HL-60 (cell line): ENCODE measurements at places on chromosomes 2 and 18.

- DNase-seq: no peak
Measured at GRCh38 chr2:224284134-224284946, 117.6 kb downstream of the FAM124B start.

GRCh38 chr2:55961318-55961911, 37.8 kb upstream of the EFEMP1 start:
- no peak for DNase-seq

GRCh38 chr2:105858868-105859693, 114.4 kb downstream of the NCK2 start:
- no peak for DNase-seq

DNA sequence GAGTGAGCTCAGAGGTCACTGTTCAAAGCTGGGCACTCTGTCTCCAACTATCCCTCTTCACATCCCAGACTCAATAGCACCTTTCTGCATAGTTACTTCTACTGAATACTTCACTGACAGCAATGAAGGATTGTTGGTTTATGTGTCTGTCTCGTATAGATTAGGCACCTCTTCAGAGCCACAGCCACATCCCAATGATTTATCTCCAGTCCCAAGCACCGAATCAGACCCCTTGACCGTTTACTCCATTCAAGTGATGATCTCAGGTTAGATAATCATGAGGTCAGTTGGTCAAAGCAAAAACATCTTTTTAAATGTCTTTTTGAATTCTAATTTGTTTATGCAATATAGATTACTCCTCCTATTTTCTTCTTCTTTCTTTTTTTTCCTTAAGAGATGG, 14.7 kb downstream of the NEDD4L start:
- no peak for DNase-seq

- DNase-seq: no peak
Measured at GRCh38 chr2:112520234-112520783, 22.0 kb upstream of the POLR1B start.

GRCh38 chr2:173750353-173750801, 214.8 kb downstream of the SP3 start:
- no peak for DNase-seq

- DNase-seq: no peak
Measured at GRCh38 chr18:69871363-69871762, 76.3 kb downstream of the CD226 start.

- DNase-seq: no peak
Measured at GRCh38 chr2:62091471-62091870, 104.4 kb upstream of the B3GNT2 start.

DNA sequence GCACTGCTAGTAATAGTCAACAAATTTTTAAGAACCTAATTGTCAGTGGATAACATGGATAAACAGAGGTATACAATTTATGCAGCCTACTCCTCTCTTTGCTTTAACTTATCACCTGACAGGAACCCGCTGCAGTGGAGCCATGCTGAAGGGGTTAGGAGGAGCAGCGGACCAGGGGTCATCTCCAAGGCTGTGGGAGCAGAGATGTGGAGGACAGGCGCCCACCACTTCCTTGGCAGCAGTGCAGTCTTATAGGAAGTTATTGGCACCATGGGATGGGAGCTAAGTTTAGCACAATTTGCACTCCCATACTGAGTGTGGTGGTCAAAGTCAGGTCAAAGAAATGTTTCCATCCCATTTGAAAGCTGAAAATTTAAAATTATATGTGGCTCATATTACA, 35.6 kb downstream of the HDLBP start:
- DNase-seq: no peak

DNA sequence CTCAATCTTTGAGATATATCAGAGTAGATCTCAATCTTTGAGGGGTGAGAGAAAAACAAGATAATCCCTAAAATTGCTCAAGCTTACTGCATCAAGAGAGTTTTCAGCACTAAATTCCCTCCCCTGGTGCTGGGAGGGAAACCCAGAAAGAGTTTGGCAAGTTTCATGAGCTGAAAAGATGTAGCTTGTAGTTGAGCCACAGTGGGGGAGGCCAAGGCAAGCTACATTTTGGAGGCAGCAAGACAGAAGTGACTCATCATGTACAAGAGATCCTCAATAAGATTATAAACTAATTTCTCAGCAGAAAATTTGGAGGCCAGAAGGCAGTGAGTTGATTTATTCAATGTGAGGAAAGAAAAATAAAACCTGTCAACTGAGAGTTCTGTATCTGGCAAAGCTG, 308.2 kb downstream of the PIEZO2 start:
- DNase-seq: no peak

DNA sequence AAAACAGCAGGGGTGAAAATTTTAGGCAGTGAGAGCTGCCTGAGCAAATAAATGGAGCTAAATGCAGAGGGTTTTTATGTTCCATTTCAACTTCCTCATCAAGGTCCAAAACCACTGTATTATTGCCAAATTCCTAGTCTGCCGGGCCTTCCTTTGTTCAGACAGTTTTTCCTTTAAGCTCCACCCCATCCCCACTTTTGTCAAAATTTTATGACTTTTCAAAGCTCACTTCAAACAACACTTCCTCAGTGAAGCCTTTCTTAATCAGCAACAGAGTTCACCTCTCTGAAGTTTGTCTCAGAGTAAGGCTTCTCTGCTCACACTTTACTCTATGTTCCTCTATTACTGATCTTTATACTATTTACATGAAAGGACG, 81.3 kb downstream of the CERKL start:
- peak; percentile 66 for DNase-seq

DNA sequence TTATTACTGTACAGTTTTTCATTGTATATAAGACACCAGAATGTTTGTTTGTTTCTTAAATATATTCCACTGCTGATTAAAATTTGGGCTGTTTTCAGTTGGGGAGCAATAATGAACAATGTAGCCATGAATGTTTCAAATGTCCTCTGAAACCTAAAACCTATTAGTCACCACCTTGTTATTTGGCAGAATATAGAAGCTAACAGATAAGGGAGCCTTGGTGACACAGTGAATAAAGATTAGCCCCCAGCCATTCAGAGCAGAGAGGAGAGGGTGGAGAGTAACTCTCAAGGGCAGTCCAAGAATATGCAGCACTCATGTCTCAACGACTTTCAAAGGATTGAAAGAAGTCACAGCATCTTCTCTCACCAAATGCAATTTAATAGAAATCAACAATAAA, 43.1 kb upstream of the ATP8B1 start:
- DNase-seq: no peak

DNA sequence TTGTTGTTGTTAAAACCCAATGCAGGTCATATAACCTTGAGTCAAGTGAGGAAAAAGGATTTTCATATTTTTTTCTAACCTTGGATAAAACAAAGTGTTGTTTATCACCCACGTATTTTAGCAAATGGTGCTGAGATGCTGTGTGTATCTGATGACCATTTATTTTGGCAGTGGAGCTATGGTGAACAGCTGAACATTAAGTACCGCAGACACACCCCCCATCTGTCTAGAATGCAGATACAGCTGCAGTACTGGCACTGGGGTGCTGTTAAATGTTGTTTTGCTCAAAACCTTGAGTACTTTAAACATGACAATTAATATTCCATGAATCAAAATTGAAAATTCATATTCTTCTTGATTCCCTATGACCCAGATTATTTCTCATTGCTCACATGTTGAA, 773.3 kb upstream of the SLC39A10 start:
- DNase-seq: no peak

DNA sequence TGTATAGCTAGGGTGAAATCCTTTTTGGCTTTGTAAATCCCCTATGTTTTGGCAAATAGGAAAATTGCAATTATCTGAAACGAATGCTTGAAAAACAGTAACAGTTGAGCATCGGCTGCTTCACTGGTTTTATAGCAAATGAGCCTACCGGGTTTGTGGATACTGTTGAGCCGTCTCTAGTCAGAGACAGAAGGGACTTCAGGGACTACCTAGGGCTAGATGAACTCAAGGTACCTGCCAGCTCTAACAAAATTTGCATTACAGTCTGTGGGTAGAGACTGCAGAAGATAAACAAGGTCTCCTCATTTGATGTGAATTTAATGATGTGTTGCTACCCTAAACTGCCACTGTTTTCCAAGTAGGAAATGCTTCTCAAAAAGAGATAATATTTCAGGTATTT, 101.1 kb downstream of the EML6 start:
- no peak for DNase-seq

DNA sequence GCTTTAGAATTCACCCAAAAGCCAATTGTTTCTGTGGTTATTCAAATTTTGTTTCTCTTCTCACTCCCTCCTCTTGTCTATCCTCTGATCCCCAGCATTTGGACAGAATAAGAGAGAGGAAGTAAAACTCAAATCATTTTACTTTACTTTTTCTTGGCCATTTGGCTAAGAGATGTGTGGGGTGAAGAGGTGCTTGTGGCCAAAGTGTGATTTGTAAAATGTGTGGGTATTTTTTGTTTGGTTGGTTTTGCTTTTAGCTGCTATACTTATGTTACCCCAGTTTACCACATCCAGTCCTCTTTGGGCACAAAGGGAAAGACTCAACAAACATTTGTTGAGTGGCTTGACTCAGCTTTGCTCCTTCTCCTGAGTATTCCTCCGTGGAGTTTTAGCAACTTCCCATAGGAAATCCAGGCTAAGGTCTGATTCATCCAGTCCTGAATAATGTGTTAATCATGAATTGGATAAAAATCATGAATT, 109.1 kb upstream of the CYP1B1 start:
- no peak for DNase-seq

GRCh38 chr2:218152777-218153176, 14.0 kb downstream of the CXCR1 start:
- no peak for DNase-seq

DNA sequence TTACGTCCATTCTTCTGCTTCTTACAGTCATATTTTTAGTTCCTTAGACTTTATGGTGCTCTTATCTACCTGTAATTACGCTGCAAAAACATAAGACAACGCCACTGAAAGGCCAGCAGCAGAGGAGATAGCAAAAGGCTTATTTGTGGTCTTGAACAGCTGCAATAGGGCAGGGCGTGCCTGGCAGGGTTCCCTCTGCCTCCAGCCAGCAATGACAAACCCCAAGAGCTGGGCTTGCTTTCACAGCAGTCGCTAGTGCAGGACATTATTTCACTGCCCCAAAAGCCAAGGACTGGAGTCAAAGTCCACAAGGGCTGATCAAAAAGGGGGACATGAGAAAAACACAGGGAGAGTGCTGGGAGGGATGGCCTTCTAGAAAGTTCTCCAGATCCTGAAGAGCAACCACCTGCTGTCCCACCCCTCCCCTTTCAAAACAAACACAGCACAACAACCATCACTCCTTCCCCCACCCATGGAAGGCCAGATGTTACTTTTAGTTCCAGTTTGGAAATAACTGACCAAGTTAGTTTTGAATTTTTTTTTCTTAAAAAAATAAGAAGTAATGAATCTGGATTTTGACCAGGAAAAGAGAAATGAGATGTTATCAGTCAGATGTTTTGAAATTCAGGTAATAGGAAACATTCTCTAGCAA, 127.8 kb downstream of the RBMS1 start:
- no peak for DNase-seq

- no peak for DNase-seq
Measured at GRCh38 chr2:118294063-118294462, 205.8 kb downstream of the INSIG2 start.

GRCh38 chr2:96842600-96842999, 1.2 kb downstream of the ANKRD23 start:
- DNase-seq: no peak

DNA sequence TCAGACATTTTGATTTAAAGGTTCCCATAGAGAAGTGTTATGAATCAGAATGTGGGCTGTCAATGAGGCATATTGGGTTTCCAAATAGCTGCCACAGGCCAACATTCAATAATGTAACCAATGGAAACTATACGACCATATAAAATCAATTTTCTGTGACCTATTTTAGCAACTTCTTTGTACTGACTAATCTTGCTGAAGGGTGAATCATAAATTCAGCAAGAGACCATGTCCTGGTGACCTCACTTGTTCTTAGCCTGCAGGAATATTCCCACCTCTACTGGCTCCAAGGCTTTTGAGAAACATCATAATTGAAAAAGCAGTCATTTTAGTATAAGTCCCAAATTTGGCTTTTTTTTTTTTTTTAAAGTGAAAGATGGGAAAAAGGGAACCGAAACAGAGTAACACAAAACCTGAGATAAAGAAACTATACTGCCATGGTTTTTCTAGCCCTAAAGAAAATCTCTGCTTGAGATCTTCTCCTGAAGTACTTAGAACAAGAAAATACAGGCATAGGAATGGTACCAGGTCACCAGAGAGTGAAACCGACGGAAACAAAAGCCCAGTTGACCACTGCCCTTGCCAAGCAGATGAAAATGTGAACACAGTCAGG, 32.1 kb downstream of the PLEKHM3 start:
- DNase-seq: no peak

- no peak for DNase-seq
Measured at GRCh38 chr2:140654565-140654964, 1476.3 kb downstream of the LRP1B start.

- no peak for DNase-seq
Measured at GRCh38 chr2:69767034-69767433, 25.1 kb downstream of the ANXA4 start.

DNA sequence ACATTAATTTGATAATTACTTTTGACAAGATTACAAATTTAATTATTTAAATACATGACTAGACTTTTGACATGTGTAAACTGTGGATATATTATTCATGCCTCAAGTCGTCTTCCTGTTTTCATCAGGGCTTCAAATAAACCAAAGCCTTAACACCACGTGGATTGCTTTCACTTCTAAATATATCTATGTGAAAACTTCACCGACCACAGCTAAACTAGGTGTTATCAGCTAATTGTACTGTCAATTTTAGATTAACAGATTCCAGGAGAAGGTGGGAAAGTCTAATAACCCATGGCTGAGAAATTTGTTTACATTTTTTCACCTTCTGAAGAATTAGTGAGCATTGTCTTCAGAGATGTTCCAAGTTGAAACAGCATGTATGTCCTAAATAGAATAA, 494.7 kb upstream of the FAM98A start:
- DNase-seq: no peak

DNA sequence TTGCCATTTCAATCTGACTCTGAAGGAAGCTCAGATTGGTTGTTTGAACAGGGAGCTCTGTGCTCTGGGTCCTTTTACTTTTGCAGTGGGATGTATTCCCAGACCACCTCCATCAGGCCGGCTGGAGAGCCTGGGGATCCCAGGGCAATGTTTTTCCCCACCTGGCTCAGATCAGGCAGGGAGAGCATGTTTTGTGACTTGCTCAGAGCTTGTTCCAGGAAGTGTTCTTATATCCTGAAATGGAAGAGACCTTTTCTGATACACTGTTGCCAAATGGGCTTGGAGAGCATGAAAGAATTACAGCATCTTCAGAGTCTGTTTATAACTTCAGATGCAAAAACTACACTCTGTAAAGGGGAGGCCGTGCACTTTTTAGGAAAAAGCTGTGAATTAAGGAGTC, 56.0 kb downstream of the LIPG start:
- no peak for DNase-seq
